ENCODE measurements at places on chromosomes 5 and 9. TPM values are rescaled to one million over a fixed set of nuclear protein-coding genes. Genes with fewer than 3 reads are reported as not detected.
A peak's percentile ranks its signal among the peaks of the same experiment; 100 is the strongest.

GRCh38 chr5:83255268-83255667 is 177.9 kb downstream of the XRCC4 start:
- DNase-seq, result no peak

DNA sequence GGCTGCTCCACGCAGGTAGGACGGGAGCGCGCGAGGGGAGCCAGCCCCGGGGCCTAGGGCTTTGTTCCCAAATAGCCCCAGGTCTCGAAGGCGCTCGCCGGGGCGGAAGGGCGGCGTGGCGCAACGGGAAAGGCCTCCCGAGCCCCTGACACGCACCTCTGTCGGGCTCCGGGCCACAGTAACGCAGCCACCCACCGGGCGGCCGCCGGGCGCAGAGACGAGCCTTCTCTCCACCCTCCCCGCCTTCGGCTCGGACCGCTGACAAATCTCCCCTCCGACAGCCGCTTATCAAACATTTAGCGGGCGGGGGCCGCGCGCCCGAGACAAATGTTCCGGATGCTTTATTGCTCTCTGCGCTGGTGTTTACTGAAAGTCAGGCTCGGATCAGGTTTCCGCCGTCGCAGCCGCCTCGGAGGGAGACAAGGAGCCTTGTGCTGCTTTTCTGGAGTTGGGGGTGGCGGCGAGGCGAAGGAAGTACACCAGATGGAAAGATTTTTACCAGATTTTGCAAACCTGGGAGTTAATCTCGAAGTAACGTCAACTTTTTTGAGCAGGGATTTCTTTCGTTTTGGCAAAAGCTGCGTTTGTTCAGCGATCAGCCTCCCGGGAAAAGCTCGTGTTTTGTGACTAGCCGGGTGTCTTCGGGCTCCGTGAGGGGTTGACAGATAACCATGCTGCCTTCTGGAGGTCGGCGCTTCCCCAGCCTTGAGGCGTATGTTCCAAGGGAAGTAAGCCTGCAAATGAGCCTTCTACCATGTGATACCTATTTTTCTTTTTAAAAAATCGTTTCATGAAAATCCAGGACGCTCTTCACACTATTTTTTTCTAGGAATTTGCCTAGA is 950 bp downstream of the RGMB start:
- peak; percentile 55 for DNase-seq

DNA sequence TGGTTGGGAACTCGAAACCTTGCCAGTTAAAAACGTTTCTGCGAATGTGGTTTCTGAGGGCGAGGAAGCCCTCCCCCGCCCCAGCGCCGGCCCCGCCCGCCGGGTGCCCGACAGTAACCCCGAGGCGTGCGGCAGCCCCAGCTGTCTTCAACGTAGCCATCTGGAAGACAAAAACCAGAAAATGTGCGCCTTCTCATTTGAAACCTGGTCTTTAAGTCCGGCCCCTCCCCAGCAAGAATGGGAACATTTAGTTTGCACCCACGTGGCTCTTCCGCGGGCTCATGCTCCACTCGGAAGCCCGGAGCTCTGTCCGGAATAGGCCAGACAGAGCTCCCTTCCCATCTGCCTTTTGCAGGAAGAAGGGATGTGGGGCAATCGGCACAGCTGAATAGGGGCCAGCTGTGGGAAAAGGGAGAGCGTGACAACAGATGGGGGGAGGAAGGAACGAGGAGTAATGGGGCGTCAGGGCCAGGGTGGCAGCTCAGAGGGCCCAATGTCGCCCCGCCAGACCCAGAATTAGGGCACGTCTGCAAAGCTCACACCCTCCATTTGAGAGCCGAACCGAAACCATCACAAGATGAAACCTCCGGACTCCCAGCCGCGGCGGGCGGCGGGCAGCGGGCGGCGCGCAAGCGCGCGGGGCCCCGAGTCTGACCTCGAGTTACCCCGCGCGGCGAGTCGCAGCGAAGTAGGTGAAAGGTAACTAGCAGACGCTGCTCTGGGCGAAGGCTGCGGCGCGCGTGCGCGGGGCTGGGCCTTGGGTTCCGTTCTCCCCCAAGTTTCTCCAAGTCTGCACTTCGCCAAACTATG is 63.4 kb upstream of the ABCA1 start:
- peak; percentile 84 for DNase-seq

- DNase-seq, result no peak
Measured at GRCh38 chr5:97967292-97967691, 784.2 kb upstream of the RIOK2 start.

DNA sequence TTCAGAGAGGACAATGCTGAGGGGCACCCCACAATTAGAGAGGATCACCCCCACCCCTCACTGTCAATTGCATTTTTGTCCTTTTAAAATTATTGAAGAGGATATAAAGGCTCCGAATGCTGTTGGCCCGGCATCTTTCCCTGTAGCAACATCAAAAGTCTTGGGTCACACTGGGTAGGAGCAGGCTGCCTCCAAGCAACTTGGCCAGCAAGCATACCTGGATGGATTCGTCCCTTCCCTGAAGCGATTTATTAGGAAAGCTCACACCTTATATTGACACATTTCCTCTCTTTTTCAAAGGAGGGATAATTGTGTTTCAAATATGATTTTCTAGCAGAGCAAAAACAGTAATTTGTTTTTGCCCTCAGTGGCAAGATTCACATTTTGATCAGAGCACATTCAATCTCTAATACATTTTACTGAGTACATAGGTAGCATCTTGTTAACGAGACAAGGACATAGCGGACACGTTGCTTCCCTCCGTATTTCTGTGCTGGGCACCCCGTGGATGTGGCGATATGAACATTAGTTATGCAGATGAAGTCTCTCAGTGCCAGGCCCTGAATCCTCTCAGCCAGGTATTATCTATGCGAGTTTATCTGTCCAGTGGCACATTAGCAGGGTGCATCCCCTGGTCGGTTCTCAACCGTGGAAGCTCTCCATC is 321.5 kb downstream of the NTRK2 start:
- DNase-seq, result no peak

- DNase-seq, result peak; percentile 17
Measured at GRCh38 chr5:135466178-135467050, 14.3 kb upstream of the TIFAB start.

- no peak for DNase-seq
Measured at GRCh38 chr9:87657893-87658292, 68.0 kb upstream of the CTSL start.

MUSK gene
- total RNA-seq, result not detected

C8G gene
- total RNA-seq, result 3.8 TPM

All from T-cell (primary cell).